ENCODE measurements at places on chromosomes 6 and 20. TPM values are rescaled to one million over a fixed set of nuclear protein-coding genes. Genes with fewer than 3 reads are reported as not detected.

Gene KCNG1
- 1.0 TPM for total RNA-seq

Gene IRF4
- total RNA-seq, result 432 TPM

Gene TBX18
- total RNA-seq, result not detected

Gene CRNKL1
- 28.8 TPM for total RNA-seq

GRCh38 chr6:20840675-20841074, 306.4 kb downstream of the CDKAL1 start:
- peaks cover 24% of the 10 kb centered on the region for H3K4me1 ChIP-seq
- peaks cover 22% of the 10 kb centered on the region for H3K36me3 ChIP-seq
- no peak for DNase-seq
- no peaks in the 10 kb centered on the region for H3K27me3 ChIP-seq
- H3K27ac ChIP-seq, result no peak overlapping the region

GRCh38 chr20:6715401-6715941, 52.0 kb upstream of the BMP2 start:
- no peak for DNase-seq
- H3K4me1 ChIP-seq, result no peaks in the 10 kb centered on the region
- no peak overlapping the region for H3K27ac ChIP-seq

DNA sequence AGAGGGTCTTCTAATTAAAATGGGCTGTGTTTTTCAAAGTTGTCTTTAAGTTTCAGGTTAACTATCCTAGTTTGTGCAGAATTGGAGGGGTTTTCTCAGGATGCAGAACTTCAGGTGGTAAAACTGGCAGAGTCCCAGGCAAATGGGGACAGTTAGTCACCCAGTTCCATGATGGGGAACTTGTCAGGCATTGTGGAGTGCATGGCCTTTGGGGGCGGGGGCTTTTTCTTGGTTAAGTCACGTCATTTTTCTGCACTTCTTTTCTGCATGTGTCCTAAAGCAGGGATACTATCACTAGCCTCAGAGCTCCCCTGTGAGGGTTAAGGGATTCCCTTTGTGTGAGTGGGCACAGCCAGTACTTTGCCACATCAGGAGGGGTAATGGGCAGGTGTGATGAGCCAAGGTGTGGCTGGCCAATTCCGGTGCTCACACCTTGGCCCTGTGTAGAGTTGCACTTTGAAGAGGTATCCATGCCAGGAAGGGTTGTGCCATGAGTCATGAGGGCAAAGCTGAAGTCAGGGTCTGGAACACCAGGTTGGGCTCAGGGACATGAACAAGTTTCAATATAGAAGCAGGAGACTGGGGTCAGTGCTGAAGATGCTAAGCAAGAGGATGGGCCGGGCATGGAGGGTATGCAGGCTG, 126.0 kb upstream of the RREB1 start:
- H3K27ac ChIP-seq, result no peak overlapping the region
- no peak for DNase-seq
- H3K36me3 ChIP-seq, result no peaks in the 10 kb centered on the region
- no peaks in the 10 kb centered on the region for H3K27me3 ChIP-seq

DNA sequence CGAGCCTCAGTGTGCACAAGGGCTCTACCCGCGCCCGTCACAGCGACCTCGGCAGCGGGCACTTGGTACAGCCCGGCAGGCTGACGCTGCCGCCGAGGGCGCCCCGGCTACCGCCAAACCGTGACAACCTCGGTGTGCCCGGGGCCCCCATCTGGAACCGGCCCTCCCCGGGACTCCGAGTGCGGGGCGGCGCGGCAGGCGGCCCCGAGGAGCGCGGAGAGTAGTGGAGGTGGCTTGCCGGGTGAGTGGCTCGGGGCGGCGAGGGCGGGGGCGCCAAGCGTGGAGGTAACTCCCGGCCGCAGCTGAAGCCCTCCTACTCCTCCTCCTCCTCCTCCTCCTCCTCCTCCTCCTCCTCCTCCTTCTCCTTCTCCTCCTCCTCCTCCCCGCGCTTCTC, at the start of gene ISM1:
Gene ISM1 (plus strand): TSS at position 371 of the 394 bp plus-strand sequence. CDS start 503 bp downstream, outside the sequence.
- H3K4me1 ChIP-seq, result peaks cover 22% of the 10 kb centered on the region
- peaks cover 69% of the 10 kb centered on the region for H3K27me3 ChIP-seq
- no peaks in the 10 kb centered on the region for H3K36me3 ChIP-seq
- H3K27ac ChIP-seq, result peak within 1 kb of the TSS; percentile 70
- peak; percentile 50 for DNase-seq

DNA sequence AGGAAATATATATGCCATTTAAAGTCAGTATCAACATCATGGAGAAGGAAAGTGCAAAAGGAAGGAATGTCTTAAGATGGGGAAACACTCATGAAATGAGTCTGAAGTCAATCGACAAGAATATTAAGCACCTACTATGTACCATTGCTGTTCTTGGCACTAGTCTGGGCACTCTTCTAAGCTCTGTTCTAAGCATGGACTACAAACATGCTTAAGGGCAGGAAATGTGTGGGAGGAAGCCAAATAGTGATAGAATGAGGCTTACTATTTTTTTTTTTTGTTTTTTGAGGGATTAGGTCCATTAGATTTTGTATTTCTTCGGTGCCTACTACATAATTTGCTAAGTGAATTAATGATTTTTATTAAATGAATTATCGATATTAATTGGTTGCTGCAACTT, 83.8 kb upstream of the SUPT3H start:
- no peak overlapping the region for H3K27ac ChIP-seq
- H3K27me3 ChIP-seq, result no peaks in the 10 kb centered on the region
- no peak for DNase-seq
- no peak overlapping the region for H3K4me3 ChIP-seq

DNA sequence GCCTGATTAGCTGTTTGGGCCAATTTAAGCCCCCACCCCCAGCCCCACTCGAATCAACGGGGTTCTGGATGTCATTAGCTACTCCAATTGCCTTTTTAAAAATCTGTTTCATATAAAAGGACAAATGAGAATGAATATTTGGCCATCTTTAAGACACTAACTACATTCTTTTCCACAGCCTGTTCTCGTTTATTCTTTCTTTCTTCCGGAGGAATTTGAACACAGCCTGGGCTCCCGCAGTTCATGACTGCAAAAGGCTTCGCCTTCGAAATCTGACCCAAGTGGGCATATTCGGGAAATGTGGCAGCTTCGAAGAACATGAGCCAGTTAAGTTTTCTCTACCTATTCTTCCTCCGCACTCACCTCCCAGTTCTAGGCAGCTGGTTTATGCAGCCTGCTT, 49.4 kb upstream of the NFATC2 start:
- no peaks in the 10 kb centered on the region for H3K27me3 ChIP-seq
- H3K27ac ChIP-seq, result no peak overlapping the region
- H3K4me3 ChIP-seq, result no peak overlapping the region
- H3K36me3 ChIP-seq, result no peaks in the 10 kb centered on the region
- peaks cover 23% of the 10 kb centered on the region for H3K4me1 ChIP-seq
- DNase-seq, result no peak

DNA sequence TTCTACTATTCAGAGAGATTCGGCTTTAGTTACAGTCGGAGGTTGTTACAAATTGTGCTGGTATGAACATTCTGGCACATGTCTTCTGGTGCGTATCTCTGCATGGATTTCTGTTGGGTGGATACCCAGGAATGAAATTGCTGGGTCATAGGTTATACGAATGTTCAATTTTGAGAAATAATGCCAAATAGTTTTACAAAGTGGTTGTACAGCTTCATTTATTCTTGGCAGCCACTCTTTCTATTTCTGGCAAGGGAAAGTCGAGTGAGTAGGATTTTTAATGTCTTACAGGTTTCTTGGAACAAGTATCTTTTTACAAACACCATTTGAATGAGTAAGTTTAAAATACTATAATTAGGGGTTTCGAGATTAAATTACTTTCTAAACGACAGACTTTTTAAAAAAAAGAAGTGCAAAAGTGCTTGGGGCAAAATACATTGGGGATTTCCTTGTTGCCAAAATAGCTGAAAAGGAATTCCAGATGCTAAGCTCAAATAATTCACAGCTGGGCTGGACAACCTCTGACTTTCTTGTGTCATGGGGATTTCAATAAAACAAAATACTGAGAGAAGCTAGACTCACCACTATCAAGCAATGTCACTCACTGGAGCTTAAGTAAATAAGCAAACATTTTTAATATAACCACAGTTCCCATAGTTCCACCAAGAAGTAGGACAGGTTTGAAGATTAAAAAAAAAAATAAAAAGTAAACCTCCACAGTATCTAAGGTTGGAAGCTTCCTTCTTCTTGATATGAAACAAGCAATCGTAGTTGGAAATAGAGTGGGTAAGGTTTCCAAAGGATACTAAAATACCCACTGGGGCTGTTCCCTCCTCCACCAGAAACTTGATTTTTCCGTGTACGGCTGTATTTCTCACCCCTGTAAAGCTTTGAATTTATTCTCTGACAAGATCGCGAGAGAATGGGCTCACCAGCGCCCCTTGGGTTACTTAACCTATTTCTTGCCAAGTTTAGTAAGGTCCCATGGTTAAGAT, 21.6 kb upstream of the GFOD1 start:
- H3K4me3 ChIP-seq, result no peak overlapping the region
- H3K4me1 ChIP-seq, result no peaks in the 10 kb centered on the region
- H3K36me3 ChIP-seq, result no peaks in the 10 kb centered on the region
- H3K27ac ChIP-seq, result no peak overlapping the region
- DNase-seq, result no peak
- no peaks in the 10 kb centered on the region for H3K27me3 ChIP-seq

Measured in activated naive CD8-positive, alpha-beta T cell treated with anti-CD3 and anti-CD28 coated beads for 36 hours (primary cell).